ENCODE measurements at places on chromosomes 13 and 19.

DNA sequence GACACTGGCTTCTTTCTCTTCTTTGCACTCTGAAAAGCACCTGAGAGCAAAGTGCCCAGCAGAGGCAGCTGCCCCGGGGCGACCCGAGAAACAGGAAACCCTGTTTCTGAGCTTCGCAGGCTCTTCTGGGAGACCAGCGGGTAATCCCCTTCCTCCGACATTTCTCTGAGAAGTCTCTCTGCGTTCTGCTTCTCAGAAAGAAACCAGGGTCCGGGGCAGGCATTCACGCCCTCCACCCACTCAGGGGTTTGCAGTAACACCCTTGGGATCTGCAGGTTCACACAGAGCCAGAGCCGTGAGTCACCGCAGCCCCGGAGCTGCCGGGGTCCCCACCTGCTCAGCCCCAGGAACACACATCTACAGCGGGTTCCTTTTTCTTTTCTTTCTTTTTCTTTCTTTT, 86.0 kb downstream of the GADD45B start:
- no peak for DNase-seq

GRCh38 chr19:10871711-10872545, 575 bp downstream of the CARM1 start:
- DNase-seq, result no peak

DNA sequence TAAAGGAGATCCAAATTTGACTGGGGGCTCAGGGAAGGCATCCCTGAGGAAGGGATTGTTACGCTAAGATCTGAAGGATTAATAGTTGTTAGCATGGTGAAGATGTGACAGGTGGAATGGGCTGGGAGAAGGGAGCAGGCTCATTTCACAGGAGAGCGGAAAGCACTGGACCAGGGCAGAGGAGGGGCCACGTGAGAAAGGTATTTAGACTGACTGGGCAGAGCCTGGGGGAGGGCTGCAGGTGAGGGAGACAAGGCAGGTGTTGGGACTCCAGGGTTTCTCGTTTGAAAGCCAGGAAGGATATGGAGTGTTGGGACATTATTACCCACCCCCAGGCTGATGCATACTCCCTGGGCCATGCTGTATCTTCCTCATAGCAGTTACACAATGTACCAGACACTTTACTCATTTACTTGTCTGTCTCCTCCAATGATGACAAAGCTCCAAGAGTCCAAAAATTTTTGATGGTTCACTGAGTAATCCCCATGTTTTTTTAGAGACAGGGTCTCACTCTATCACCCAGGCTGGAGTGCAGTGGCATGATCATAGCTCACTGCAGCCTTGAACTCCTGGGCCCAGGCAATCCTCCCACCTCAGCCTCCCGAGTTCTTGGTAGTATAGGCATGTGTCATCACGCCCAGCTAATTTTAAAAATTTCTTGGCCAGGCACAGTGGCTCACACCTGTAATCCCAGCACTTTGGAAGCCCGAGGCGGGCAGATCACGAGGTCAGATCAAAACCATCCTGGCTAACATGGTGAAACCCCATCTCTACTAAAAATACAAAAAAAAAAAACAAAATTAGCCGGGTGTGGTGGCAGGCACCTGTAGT, 2.3 kb downstream of the TRAPPC6A start:
- DNase-seq, result no peak

DNA sequence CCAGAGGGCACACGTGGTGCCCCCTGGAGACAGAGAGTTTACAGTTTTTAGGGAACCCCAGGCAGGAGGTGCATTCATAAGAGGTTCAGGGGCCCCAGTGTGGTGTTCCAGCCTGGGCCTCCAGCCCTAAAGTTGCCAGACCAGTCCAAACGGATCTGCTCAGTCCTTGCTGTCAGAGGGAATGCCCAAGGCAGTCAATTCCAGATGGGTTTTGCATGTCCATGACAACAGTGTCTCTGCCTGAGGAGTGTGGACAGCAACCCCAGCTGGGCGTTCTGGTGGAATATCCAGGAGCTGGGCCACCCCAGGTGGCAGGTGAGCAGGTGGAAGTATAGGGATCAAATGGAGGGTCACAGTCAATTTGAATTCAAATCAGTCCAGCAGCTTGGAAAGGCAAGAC, 25.3 kb downstream of the FBXO27 start:
- no peak for DNase-seq

DNA sequence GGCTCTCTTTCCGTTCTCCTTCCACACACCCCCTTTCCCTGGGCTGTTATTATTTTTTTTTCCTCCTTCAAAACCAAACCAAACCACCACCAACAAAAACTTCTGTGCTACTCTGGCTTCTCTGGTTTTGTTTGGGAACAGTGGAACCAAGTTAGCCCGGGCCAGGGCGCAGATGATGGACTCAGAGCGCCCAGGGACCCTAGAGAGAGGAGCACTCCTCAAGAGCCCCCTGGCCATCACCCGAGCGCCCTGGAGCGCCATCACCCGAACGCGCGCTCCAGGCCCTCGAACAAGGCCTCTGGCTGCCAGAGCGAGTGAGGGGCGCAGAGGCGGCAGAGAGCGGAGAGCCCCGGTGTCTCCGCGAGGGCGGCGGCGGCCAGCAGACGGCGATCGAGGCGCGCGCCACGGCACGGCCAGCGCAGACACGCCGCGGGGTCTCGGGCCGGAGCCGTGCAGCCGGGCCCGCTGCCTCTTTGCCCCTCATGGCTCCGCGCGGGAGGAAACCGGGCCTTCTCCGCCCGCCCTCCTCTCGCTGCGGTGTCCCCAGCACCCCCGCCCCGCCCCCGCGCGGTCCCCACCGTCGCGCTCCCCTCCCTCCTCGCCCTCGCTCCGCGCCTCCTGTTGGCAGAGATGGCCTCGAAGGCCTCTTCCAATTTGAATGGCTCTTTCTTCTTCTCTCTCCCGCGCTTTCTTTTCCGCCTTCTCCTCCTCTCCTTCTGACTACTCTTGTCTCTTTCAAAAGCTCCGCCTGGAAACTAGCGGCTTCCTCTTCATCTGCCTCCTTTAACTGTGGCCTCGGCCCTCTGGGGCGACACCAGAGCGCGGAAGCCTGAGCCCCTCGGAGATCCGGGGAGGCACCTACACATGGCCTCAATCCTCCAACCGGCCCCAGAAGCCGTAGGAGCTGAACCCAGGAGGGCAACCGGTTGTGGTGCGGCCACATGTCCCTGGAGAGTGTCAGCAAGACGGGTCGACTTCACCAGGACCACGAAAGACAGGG, 4.1 kb upstream of the SOX1 start:
- no peak for DNase-seq

DNA sequence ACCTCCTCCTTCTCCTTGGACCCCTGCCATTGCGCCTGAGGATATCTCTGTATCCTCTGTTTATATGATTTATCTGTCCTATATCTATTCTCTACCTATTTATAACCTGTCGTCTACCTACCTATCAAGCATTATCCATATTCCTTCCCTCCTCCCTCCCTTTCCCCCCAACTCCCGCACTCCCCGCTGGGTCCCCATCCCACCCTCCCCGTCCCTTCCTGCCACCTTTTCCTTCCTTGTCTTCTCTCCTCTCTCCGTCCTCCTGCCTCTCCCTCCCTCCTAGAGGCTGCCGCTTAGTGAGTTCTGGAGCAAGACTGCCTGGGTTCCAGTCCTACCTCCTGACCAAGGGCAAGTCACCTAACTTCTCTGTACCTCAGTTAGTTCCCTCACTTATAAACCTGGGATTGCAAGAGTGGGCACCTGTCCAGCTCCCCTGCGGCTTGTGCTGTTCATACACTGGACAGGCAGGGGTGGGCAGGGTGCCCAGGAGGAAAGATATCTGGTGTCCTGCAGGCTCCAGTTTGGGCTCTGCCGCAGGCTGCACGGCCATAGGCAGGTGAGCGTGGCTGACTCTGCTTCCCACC, 16.1 kb downstream of the TTYH1 start:
- no peak for DNase-seq

- DNase-seq, result no peak
These were observed 549.0 kb upstream of the GPC6 start for GRCh38 chr13:92677571-92677970.

DNA sequence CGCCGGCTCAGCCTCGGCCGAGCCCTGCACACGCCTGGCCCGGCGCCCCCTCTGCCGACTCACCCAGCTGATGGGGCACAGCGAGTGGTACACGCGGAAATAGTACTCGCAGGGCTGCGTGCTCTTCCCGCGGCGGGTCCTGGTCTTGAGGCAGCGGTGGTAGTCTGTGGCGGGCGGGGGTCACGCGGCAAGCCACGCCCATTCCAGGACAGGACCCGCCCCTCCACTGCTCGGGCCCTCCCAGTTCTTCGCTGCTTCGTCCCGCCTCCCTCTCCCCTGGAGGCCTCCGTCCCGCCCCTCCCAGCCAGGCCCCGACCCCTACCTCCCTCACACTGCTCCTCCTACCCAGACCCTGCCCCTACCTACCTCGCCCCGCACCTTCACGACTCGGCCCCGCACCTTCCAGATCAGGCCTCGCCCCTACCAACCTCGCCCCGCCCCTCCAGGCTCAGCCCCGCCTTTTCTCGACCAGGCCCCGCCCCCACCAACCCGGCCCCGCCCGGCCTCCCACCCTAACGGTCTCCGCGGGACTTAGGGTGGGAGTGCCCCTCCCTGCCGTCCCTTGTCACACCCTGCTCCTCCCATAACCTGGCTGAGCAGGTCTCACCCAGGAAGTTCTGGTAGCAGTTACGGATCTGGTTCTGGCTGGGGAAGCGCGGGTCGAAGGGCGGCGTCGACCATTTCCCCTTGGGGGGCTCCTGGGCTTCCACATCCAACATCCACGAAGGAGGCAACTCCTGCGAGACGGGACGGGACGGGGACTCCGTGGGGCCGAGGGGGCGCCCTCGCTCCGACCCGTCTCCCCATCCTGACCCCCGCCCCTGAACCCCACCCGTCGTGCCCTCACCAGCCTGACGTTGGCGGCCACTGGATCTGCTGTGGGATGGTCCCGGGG, 469 bp downstream of the COX6B2 start:
- peak; percentile 82 for DNase-seq

DNA sequence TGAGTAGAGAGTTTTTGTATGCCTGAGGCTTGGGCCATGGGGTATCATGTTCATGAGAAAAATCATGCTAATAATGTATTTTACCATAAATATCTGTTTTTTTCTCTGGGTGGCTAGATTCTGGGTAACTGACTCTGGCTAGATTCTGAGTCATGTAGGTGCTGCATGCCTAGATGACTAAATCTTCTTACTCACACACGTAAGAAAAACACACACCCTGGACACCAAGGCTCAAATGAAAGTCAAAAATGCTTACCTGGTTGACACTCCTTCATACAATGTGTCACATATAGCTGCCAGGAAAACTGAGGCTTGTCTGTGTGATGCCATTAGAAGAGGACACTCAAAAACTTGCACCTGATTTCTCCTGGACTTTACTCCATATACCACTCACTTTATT, 597.4 kb upstream of the SLITRK1 start:
- no peak for DNase-seq

GRCh38 chr19:49425922-49426592, 869 bp downstream of the GFY start:
- no peak for DNase-seq

DNA sequence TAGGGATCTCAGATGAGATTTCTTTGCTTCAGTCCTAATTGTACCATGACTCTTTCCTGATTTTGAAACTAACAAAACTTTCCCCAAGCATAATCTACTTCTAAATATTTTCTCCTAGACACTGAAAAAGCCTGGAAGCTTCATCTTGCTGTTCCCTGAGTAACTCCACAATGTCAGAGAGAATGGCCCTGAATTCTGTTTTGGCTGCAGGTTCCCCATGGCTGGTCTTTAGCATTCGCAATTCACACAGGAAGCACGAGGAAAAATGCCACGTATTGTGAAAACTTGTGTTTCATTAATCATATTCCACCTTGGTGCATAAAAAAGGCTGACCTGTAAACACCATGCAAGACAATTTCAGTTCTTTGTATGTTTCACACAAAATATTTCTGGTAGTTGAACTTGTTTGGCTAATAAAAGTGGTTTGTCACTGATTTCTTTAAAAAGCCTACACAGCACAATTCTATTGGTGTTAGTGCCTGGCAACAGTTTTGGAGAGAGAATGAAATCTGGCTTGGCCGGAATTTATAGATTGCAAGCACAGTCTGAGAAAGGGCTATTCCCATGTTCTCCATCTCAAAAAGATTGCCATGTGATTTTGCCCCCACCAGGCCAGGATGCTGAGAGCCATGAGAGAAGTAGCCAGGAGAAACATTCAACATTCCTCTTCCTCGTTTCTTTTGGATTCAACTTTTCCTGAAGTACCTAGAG, 367.1 kb downstream of the NDFIP2 start:
- DNase-seq, result no peak

- no peak for DNase-seq
These were observed 17.9 kb upstream of the TINCR start for GRCh38 chr19:5585461-5586299.

- no peak for DNase-seq
These were observed 65.6 kb downstream of the UFM1 start for GRCh38 chr13:38415233-38415632.

GRCh38 chr13:89053418-89053817, 1382.2 kb downstream of the SLITRK5 start:
- no peak for DNase-seq

DNA sequence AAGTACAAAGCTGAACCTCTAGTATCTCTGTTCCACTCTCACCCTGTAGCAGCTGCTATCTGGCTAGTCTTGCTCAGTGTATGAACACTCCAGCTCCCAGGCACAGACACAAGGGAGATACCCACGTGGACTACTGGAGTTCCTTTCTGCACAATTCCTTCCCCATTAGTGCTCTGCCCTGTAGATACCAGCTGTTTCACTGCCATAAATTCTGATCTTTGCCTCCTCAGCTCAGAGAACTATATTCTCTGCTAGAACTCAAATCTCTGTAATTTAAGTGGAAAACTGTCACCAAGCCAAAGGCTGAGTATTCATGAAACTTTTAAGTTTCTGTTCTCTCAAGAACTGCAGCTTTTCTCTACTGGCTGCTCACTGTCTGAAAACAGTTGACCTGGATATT, 273.7 kb downstream of the DIAPH3 start:
- DNase-seq, result peak; percentile 2

DNA sequence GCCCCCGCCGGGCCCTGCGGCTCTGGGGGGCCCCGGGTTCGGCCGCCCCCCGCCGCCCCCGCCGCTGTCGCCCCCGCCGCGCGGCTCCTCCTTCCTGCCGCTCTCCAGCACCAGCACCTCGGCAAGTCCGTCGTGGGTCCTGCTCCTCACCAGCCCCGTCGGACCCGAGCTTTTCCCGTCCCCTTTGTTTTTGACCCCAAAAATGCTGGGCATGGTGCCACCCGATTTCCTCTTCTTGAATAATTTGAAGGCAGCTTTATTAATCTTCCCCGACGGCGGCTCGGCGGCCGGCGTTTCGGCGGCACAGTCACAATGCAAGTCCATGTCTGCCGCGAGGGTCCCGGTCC, 945 bp downstream of the AMER2 start:
- DNase-seq, result no peak
